ENCODE measurements at places on chromosomes 1 and 21.

- no peak for DNase-seq
Observed at GRCh38 chr1:1614954-1615255, 395 bp upstream of the MIB2 start.

GRCh38 chr1:239308701-239309333 lies 77.6 kb upstream of the CHRM3 start:
- peak; percentile 18 for DNase-seq

- no peak for DNase-seq
Observed at GRCh38 chr1:246001837-246002230, 505.2 kb downstream of the SMYD3 start.

GRCh38 chr1:47215713-47216112 lies 16.3 kb downstream of the TAL1 start:
- DNase-seq: no peak

GRCh38 chr1:110466646-110467280 lies 15.8 kb downstream of the PROK1 start:
- no peak for DNase-seq

- no peak for DNase-seq
Observed at GRCh38 chr1:116842654-116843053, 67.1 kb upstream of the PTGFRN start.

DNA sequence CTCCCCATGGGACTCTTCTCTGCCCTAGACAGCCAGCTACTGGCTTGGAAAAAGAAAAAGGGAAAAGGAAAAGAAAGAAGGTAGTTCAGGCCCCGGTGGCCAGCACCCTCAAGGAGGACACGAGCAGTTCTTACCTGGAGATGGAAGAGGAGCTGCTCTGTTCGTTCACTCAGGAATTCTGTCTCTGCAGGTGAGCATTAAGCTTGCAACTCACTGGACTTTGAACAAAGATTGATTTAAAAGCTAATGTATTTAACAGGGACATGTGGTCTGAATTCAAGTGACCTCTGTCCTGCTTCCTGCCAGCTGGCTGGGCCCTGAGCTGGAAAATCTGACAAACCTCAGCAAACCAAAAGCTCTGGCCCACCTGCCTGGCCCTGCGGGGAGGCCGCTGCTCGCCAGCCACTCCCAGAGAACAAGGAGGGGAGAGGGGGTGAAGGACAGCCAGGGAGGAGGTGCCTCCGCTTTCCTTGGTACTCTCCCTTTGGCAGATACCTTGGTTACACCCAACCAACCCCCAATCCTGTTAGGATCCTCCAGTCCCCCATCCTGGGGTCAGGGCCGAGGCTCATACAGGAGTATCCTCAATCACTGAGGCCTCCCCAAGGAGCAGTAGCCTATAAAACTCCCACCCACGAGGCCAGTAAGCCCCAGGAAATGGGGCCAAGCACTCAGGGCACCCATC lies at the start of gene PDZK1:
PDZK1 (minus strand) TSS at position 186 of the 685 bp plus-strand sequence. CDS start 19,347 bp downstream, outside the sequence.
- no peak for DNase-seq

- DNase-seq: no peak
Observed at GRCh38 chr1:225435487-225435886, 7.6 kb upstream of the LBR start.

GRCh38 chr1:16009030-16009460 lies 5.0 kb downstream of the SRARP start:
- peak; percentile 69 for DNase-seq

GRCh38 chr1:201791051-201791778 lies 37.7 kb upstream of the IPO9 start:
- DNase-seq: no peak

- no peak for DNase-seq
Observed at GRCh38 chr1:38088366-38088765, 41.8 kb upstream of the POU3F1 start.

DNA sequence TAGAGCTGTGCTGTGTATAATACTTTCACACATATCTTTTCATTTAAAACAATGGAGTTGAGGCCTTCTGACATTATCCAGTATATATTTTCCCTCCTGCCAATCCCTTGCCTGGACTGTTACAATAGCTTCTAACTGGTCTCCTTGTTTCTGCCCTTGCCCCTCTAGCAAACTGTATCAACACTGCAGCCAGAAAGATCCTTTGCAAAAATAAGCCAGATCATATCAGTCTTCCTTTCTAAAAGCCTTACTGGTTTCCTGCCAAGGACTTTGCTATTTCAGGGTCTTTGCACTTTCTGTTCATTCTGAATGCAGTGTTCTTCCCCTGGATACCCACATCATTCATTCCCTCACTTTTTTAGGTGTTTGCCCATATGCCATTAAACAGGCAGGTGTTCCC lies 370.1 kb downstream of the PTBP2 start:
- no peak for DNase-seq

GRCh38 chr1:243421784-243422183 lies 165.9 kb downstream of the SDCCAG8 start:
- peak; percentile 61 for DNase-seq

- DNase-seq: peak; percentile 12
Observed at GRCh38 chr1:76901158-76901767, 34.0 kb downstream of the ST6GALNAC5 start.

- DNase-seq: no peak
Observed at GRCh38 chr21:30245061-30245460, 29.2 kb upstream of the CLDN8 start.

GRCh38 chr21:45538381-45539045 lies 3.7 kb downstream of the SLC19A1 start:
- no peak for DNase-seq

- no peak for DNase-seq
Observed at GRCh38 chr21:20882462-20883407, 115.5 kb upstream of the NCAM2 start.

GRCh38 chr1:160779626-160780397 lies 16.2 kb upstream of the LY9 start:
- no peak for DNase-seq

GRCh38 chr21:39661121-39661520 lies 48.4 kb downstream of the B3GALT5 start:
- no peak for DNase-seq

DNA sequence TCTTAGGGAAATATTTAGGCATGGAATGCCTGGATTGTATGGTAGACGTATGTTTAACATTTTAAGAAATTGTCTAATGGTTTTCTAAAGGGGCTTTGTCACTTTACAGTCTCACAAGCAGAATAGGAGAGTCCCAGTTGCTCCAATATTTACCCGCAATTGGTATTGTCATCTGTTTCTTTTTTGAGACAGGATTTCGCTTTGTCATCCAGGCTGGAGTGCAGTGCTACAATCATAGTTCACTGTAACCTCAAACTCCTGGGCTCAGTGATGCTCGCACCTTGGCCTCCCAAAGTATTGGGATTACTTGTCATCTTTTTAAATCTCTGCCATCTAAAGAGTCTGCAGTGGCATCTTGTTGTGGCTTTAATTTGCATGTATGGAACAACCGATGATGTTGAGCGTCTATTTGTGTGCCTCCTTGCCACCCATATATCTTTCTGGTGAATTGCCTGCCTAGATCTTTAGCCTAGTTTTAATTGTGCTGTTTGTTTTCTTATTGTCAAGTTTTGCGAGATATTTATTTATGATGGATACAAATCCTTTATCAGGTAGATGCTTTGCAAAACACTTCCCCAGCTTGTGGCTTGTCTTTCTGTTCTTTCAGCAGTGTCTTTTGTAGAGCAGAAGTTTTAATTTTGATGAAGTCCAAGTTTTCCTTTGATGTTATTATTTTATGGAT lies 32.0 kb upstream of the EDARADD start:
- no peak for DNase-seq

GRCh38 chr1:208243527-208243966 lies 637 bp downstream of the PLXNA2 start:
- DNase-seq: no peak

DNA sequence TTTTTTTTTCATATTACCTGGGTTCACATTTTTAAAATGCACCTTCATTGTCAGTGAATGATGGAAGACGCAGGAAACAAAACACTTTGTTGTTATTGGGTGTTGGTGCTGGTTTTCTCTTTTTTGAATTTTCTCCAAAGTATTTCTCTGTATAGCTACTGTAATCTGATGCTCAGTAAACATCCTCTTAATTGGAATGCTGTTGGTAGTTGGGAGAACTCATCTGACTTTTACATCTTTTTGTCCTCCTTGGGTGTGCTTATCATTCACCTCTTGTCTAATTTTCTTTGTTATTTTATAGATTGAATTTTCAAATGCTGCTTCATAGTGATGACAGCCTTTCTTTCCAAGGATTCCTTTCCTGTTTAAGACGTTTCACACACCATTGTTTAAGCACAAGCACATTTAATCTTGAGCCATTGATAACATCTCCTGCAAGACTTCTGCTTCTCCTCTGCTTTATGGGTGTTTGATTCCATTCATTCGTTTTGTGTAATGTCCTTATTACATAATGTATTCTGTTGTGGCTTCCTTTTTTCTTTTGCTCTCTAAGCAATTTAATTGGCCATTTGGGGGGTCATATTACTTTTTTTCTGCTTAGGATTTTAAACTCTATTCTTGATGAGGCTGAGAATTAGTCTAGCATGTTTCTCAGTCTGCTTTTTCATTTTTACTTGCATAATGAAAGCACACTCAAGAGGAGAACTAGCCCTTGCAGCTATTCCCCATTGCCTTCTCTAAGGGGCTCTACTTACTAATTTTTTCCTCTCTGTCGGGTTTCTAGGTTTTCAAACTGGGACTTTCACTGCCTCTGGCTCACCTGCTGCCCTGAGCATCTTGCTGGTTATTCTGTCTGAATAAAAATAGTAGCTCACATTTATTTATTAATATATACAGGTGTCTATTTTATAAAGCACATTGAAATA lies 42.0 kb upstream of the CD34 start:
- no peak for DNase-seq

DNA sequence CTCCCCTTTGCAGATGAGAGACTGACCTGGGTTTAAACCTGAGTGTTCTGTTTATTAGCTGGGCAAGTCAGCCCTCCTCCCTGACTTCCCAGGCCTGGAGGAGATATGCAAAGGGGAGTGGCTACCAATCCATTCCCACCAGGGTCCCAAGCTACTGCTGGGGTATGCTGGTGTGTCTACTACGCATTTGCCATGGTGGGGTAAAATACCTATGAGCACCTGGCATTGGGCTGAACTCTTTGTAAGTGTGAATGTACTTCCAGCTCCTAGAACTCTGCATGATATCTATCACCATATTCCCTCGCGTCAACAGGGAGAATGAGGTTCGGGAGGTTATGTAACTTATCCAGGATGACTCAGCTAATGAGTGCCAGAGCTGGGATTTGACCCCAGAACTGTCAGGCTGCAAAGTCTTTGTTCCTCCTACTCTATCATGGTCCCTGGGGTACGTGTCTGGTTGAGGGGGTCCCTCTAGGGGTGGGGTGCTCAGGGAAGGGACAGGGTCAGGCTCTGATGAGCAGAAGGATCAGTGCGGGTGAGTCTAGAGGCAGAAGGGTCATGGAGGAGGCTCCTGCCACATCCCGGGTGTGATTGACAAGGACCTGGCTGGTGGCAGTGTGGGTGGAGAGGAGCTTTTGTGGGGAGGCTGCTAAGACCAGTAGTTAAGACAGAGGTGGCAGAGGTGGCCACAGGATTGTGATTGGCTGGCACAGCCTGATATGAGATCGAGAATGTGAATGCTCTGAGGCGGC lies 16.7 kb downstream of the AMPD2 start:
- no peak for DNase-seq

- no peak for DNase-seq
Observed at GRCh38 chr1:169318536-169319244, 48.9 kb downstream of the NME7 start.

- DNase-seq: no peak
Observed at GRCh38 chr1:101141376-101141775, 95.4 kb upstream of the S1PR1 start.
